Activated CD4-positive, alpha-beta T cell treated with anti-CD3 and anti-CD28 coated beads for 36 hours (primary cell): ENCODE measurements at places on chromosomes 4 and X. TPM values are rescaled to one million over a fixed set of nuclear protein-coding genes. Genes with fewer than 3 reads are reported as not detected.

DNA sequence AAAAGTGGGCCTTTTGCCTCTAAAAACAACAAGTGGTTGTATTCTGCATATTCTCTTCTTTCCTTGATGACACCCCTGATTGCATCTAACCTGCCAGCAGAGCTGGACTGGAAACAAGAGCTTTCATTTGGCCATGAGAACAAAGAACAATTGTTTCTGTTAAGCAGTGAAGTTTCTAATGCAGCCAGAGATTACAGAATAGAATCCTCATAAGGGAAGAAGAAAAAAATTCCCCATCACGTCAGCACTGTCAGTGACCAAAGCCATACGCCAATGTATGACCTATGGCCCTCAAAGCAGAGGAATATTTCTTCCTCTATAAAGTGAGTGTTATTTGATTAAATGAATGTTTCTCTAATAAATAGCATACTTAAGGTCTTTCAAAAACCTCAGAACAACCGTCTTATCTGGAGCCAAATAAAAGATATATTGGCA is 529.1 kb upstream of the INTU start:
- H3K36me3 ChIP-seq, result no peaks in the 10 kb centered on the region
- no peak overlapping the region for H3K27ac ChIP-seq
- H3K4me1 ChIP-seq, result no peaks in the 10 kb centered on the region
- no peaks in the 10 kb centered on the region for H3K27me3 ChIP-seq
- no peak for DNase-seq
- no peak overlapping the region for H3K4me3 ChIP-seq

LRAT gene
- total RNA-seq, result not detected

GRCh38 chr4:55468724-55469123 is 73.0 kb downstream of the TMEM165 start:
- H3K27me3 ChIP-seq, result no peaks in the 10 kb centered on the region
- no peaks in the 10 kb centered on the region for H3K4me1 ChIP-seq
- H3K36me3 ChIP-seq, result peaks cover 18% of the 10 kb centered on the region

FABP2 gene
- not detected for total RNA-seq

HSFX4 gene
- not detected for total RNA-seq

DNA sequence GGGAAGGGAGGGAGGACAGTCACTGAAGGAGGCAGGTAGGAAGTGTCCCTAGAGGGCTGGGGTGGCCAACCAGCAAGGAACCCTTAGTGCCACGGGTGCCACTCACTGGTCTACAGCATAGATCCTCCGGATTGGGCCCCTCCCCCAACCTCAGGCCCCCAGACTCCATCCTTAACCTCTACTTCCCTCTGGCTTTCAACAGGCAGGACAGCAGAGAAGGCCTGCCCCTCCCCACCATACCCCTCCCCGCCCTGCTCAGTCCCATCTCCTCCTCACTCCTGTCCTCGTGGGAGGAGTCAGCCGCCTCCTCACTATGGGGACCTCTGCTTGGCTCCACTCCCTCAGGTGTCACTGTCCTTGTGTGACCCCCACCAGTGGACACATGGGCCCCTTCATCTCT is 77.7 kb upstream of the PSAPL1 start:
- peaks cover 13% of the 10 kb centered on the region for H3K27me3 ChIP-seq
- no peak overlapping the region for H3K4me3 ChIP-seq
- no peak overlapping the region for H3K27ac ChIP-seq
- no peaks in the 10 kb centered on the region for H3K4me1 ChIP-seq
- DNase-seq, result no peak

DNA sequence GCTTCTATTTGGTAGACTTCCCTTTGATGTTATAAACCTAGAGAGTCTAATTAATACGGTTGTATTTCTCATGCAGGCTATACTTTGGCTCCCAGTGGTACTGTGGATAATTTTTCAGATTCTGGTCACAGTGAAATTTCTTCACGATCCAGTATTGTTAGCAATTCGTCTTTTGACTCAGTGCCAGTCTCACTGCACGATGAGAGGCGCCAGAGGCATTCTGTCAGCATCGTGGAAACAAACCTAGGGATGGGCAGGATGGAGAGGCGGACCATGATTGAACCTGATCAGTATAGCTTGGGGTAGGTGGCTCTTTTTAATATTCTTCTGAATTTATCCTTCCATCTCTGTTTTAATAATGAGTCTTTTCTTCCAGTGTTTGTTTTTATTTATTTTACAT is 249.7 kb downstream of the RAPGEF2 start:
- H3K27me3 ChIP-seq, result no peaks in the 10 kb centered on the region
- H3K27ac ChIP-seq, result no peak overlapping the region
- DNase-seq, result no peak
- no peak overlapping the region for H3K4me3 ChIP-seq

DNA sequence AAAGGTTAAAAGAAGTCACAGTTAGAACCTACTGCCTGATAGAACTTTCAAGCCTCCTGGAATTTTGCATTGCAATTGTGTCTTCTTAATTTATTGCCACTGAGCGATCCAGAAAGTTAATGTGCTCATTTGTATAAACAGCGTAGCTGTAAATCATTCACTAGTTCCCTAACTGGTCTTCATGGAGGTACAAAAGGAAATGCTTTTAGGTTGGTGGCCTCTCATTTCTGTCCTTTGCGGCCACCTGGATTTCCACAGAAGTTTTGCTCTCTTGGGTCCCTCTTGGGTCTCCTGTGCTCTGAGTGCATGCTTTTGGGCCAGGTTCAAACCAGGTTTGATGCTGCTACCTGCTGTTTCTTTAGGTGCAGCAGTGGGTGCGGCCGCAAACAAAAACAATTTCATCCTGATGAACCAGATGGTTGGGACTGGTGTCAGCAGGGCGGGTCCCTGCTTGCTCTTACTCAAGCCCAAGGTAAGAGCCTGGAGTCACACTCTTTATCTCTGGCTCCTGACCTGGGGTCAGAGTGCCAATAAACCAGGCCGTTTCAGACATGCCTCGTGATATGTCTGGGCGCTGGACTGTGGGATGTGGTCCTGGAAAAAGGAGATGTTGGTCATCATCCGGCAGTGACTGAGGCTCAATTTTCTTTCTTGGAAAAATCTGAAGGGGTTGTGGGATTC is 270.1 kb downstream of the PTTG2 start:
- H3K27ac ChIP-seq, result no peak overlapping the region
- no peak overlapping the region for H3K4me3 ChIP-seq
- H3K4me1 ChIP-seq, result no peaks in the 10 kb centered on the region
- no peaks in the 10 kb centered on the region for H3K27me3 ChIP-seq
- no peak for DNase-seq
- H3K36me3 ChIP-seq, result no peaks in the 10 kb centered on the region

GRCh38 chr4:83189631-83190136 is 75.2 kb upstream of the PLAC8 start:
- DNase-seq, result no peak
- H3K36me3 ChIP-seq, result no peaks in the 10 kb centered on the region
- no peaks in the 10 kb centered on the region for H3K4me1 ChIP-seq

ARHGEF6 gene
- total RNA-seq, result 53.6 TPM

DNA sequence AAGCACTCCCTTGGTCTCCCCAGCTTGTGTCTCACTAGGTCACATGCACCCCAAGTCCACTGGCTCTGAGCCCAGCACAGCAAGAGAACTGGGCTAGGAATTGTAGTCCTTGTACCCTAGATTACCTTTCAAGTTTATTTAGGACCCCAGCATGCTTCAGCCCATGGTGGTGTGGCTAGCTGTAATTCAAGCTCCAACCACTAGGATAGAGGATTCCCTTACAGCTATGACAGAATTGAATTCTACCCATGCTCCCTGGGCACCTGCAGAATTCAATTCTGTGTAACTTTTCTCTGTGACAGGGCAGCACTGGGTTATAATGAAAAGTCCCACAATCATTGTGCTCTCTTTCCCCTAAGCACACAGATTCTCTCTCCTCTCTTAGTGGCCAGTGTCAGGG is 253.8 kb upstream of the DMD start:
- no peak overlapping the region for H3K27ac ChIP-seq
- no peaks in the 10 kb centered on the region for H3K27me3 ChIP-seq
- DNase-seq, result no peak

GRCh38 chr4:141560056-141560455 is 76.3 kb upstream of the IL15 start:
- H3K27ac ChIP-seq, result no peak overlapping the region
- H3K4me3 ChIP-seq, result no peak overlapping the region
- no peaks in the 10 kb centered on the region for H3K36me3 ChIP-seq
- H3K27me3 ChIP-seq, result peaks cover 2% of the 10 kb centered on the region

- H3K4me1 ChIP-seq, result no peaks in the 10 kb centered on the region
- DNase-seq, result no peak
- H3K4me3 ChIP-seq, result no peak overlapping the region
- no peaks in the 10 kb centered on the region for H3K27me3 ChIP-seq
These were observed 116.6 kb upstream of the FAT1 start for GRCh38 chr4:186840222-186840701.

DNA sequence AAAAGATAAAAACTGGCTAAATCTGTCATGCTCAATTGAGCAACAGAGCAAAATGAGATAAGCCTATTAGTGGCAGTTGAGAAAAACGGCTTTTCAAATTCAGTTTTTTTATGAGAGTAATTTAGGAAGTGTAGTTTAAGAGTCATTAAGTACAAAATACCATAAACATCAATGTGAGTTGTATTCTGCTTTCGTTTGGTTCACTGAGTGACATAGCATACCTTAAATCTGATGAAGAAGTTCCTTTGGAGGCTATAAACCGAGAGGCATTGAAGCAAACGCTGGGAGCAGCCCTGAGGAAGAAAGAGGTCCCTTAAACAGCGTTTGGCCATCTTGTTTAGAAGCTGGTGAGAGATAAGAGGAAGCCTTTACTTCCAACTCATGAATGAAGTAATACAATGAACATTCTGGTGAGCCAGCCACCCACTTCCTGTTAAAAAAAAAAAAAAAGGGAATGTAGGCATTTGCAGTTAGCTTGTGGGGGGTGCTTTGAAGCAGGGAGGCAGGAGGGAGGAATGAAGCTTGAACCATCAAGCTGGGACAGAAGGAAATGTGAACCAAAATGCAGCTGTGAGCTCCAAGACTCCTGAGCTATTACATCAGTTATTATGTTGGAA is 132.3 kb downstream of the ZNF330 start:
- H3K27me3 ChIP-seq, result no peaks in the 10 kb centered on the region
- H3K4me1 ChIP-seq, result no peaks in the 10 kb centered on the region
- H3K27ac ChIP-seq, result no peak overlapping the region
- H3K36me3 ChIP-seq, result no peaks in the 10 kb centered on the region
- DNase-seq, result no peak

LIMCH1 gene
- total RNA-seq, result not detected

GRCh38 chrX:71922686-71923085 is 12.0 kb downstream of the NHSL2 start:
- no peaks in the 10 kb centered on the region for H3K36me3 ChIP-seq
- H3K4me3 ChIP-seq, result no peak overlapping the region
- H3K27ac ChIP-seq, result no peak overlapping the region
- DNase-seq, result no peak
- no peaks in the 10 kb centered on the region for H3K27me3 ChIP-seq
- H3K4me1 ChIP-seq, result no peaks in the 10 kb centered on the region

GRCh38 chr4:187577941-187578480 is 417.6 kb upstream of the ZFP42 start:
- H3K36me3 ChIP-seq, result no peaks in the 10 kb centered on the region
- H3K4me1 ChIP-seq, result no peaks in the 10 kb centered on the region
- DNase-seq, result no peak
- no peak overlapping the region for H3K27ac ChIP-seq
- no peak overlapping the region for H3K4me3 ChIP-seq
- H3K27me3 ChIP-seq, result no peaks in the 10 kb centered on the region

- no peak for DNase-seq
- no peaks in the 10 kb centered on the region for H3K36me3 ChIP-seq
- no peak overlapping the region for H3K4me3 ChIP-seq
- H3K27ac ChIP-seq, result no peak overlapping the region
- H3K27me3 ChIP-seq, result no peaks in the 10 kb centered on the region
These were observed 89.8 kb upstream of the ACSL4 start for GRCh38 chrX:109822861-109823260.

TCEAL2 gene
- 0.28 TPM for total RNA-seq

GRCh38 chr4:16227462-16227868 is 1.2 kb upstream of the TAPT1 start:
- peak overlapping the region; percentile 98 for H3K27ac ChIP-seq
- peaks cover 62% of the 10 kb centered on the region for H3K4me1 ChIP-seq
- DNase-seq, result peak; percentile 37
- no peaks in the 10 kb centered on the region for H3K27me3 ChIP-seq

DNA sequence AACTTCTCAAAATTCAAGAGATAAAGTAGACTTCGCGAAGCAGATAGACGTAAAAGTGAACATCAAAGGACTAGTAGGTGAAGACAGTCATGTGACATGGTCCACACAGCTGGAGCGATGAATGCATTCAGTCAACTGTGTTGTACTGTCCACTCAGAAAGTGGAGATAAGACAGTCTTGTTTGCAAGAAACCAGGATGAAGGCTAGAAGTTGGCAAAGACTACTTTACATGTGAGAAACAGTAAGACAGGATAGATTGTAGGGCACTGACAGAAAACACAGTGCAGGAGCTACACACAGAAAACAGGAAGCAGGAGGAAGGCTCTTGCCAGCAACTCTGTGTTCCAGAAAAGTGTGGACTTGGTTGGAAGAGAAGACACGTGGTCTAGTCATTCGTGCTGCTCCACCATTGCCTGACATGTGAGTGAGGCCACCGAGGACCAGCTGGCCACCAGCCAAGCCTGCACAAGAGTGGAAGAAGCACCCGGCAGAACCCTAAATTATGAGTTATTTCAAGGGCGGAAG is 78.9 kb downstream of the FAT1 start:
- no peaks in the 10 kb centered on the region for H3K36me3 ChIP-seq
- H3K4me1 ChIP-seq, result no peaks in the 10 kb centered on the region
- H3K27ac ChIP-seq, result no peak overlapping the region

SYTL5 gene
- not detected for total RNA-seq

GYPA gene
- total RNA-seq, result not detected

CYTL1 gene
- not detected for total RNA-seq

DNA sequence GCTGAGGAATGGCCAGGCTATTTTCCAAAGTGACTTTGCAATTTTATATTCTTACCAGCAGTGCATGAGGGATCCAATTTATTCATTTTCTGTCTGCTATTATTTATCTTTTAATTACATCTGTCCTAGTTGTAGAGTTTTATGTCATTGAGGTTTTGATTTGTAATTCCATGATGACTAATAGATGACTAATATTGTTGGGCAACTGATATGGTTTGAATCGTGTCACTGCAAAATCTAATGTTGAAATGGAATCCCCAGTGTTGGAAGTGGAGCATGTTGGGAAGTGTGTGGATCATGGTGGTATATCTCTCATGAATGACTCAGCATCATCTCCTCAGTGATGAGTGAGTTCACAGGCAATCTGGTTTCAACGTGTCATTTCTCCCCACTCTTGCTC is 201.5 kb downstream of the TBX22 start:
- no peaks in the 10 kb centered on the region for H3K27me3 ChIP-seq
- no peak overlapping the region for H3K27ac ChIP-seq
- H3K36me3 ChIP-seq, result peaks cover 2% of the 10 kb centered on the region
- DNase-seq, result no peak
- no peaks in the 10 kb centered on the region for H3K4me1 ChIP-seq

- H3K27me3 ChIP-seq, result peaks cover 42% of the 10 kb centered on the region
- peak overlapping the region; percentile 30 for H3K4me3 ChIP-seq
- H3K27ac ChIP-seq, result no peak overlapping the region
- H3K4me1 ChIP-seq, result peaks cover 14% of the 10 kb centered on the region
These were observed 1.0 kb upstream of the UGT8 start for GRCh38 chr4:114597410-114598115.

GRCh38 chrX:12113321-12113720 is 25.0 kb upstream of the FRMPD4 start:
- no peaks in the 10 kb centered on the region for H3K27me3 ChIP-seq
- no peak overlapping the region for H3K4me3 ChIP-seq
- no peak overlapping the region for H3K27ac ChIP-seq
- DNase-seq, result no peak
- no peaks in the 10 kb centered on the region for H3K4me1 ChIP-seq

GRCh38 chr4:169024762-169025161 is 14.7 kb upstream of the CBR4 start:
- H3K4me1 ChIP-seq, result no peaks in the 10 kb centered on the region
- no peak overlapping the region for H3K4me3 ChIP-seq
- H3K27ac ChIP-seq, result no peak overlapping the region
- H3K36me3 ChIP-seq, result no peaks in the 10 kb centered on the region
- DNase-seq, result no peak
